ENCODE measurements at places on chromosomes 13 and 19. TPM values are rescaled to one million over a fixed set of nuclear protein-coding genes. Genes with fewer than 3 reads are reported as not detected.

- no peaks in the 10 kb centered on the region for H3K4me1 ChIP-seq
- no peak for DNase-seq
- peaks cover 34% of the 10 kb centered on the region for H3K27me3 ChIP-seq
- H3K4me3 ChIP-seq = no peak overlapping the region
- peaks cover 17% of the 10 kb centered on the region for H3K36me3 ChIP-seq
- no peak overlapping the region for H3K27ac ChIP-seq
Observed at GRCh38 chr19:50427318-50427925, 5.3 kb upstream of the MYBPC2 start.

- H3K4me1 ChIP-seq = no peaks in the 10 kb centered on the region
- no peak for DNase-seq
- H3K27me3 ChIP-seq = no peaks in the 10 kb centered on the region
- no peak overlapping the region for H3K27ac ChIP-seq
Observed at GRCh38 chr19:36215276-36216123, 594 bp downstream of the ZNF146 start.

CEACAM19 gene
- 67.8 TPM for total RNA-seq

DNA sequence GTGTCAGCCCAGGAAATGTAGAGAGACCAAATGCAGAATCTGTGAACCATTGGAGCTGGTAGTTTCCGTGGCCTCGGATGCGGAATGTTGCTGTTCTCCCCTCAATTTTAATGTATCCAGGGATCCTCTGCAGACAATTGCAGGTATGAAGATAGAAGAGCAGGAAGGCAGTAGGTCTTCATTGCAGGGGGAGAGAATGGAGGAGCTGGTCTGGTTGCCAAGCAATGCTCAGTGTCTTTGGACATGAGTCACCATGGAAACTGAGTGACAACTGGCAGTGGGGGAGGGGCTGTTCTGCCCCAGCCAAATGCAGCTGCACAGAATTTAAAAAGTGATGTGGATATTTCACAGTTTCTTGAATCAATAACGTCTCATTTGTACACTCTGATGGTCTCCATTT is 56.1 kb upstream of the ZNF835 start:
- no peaks in the 10 kb centered on the region for H3K36me3 ChIP-seq
- H3K4me3 ChIP-seq = no peak overlapping the region
- H3K27me3 ChIP-seq = no peaks in the 10 kb centered on the region

VAV1 gene
- total RNA-seq = 0.28 TPM

DNA sequence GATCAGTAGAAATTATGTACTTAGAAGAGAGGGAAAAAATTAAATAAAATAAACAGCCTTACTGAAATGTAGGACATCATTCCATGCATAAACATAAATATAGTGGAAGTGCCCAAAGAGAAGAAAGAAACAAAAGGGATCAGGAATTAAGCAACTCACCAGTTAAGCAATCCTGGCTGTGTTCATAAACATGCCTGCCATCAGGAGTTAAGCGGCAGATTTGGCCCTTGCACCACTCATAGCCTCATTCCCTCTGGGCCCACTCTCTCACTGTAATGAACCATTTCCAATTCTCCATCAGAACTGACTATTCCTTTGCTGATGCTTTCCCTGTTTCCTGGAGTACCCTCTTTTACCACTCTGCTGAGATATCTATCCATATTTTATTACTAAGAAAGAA is 281.4 kb downstream of the LHFPL6 start:
- no peak overlapping the region for H3K4me3 ChIP-seq
- peaks cover 34% of the 10 kb centered on the region for H3K27me3 ChIP-seq
- H3K36me3 ChIP-seq = no peaks in the 10 kb centered on the region
- H3K27ac ChIP-seq = no peak overlapping the region
- DNase-seq = no peak

TUBB4A gene
- 1.5 TPM for total RNA-seq

- H3K27ac ChIP-seq = peak overlapping the region; percentile 48
- peaks cover 58% of the 10 kb centered on the region for H3K36me3 ChIP-seq
- DNase-seq = no peak
- no peak overlapping the region for H3K4me3 ChIP-seq
- peaks cover 15% of the 10 kb centered on the region for H3K27me3 ChIP-seq
- H3K4me1 ChIP-seq = peaks cover 15% of the 10 kb centered on the region
Observed at GRCh38 chr19:10694706-10695307, 6.4 kb upstream of the QTRT1 start.

PRR22 gene
- 6.3 TPM for total RNA-seq

- no peaks in the 10 kb centered on the region for H3K4me1 ChIP-seq
- H3K36me3 ChIP-seq = no peaks in the 10 kb centered on the region
- H3K4me3 ChIP-seq = no peak overlapping the region
- no peak for DNase-seq
Observed at GRCh38 chr13:86464193-86464592, 665.0 kb upstream of the SLITRK6 start.

PHF11 gene
- 24.0 TPM for total RNA-seq

- no peak overlapping the region for H3K4me3 ChIP-seq
- no peak for DNase-seq
- H3K27me3 ChIP-seq = no peaks in the 10 kb centered on the region
- no peak overlapping the region for H3K27ac ChIP-seq
Observed at GRCh38 chr13:104799152-104799551, 1732.9 kb upstream of the SLC10A2 start.

C5AR2 gene
- total RNA-seq = not detected

- no peaks in the 10 kb centered on the region for H3K36me3 ChIP-seq
- no peak overlapping the region for H3K27ac ChIP-seq
- no peak for DNase-seq
- H3K27me3 ChIP-seq = no peaks in the 10 kb centered on the region
- H3K4me3 ChIP-seq = no peak overlapping the region
Observed at GRCh38 chr13:79384022-79384610, 21.9 kb downstream of the RBM26 start.

GRCh38 chr13:105035092-105035491 is 1500.4 kb downstream of the EFNB2 start:
- H3K4me3 ChIP-seq = no peak overlapping the region
- H3K4me1 ChIP-seq = no peaks in the 10 kb centered on the region
- DNase-seq = no peak
- no peaks in the 10 kb centered on the region for H3K27me3 ChIP-seq

ICAM5 gene
- total RNA-seq = 1.3 TPM

- no peak for DNase-seq
- peaks cover 33% of the 10 kb centered on the region for H3K4me1 ChIP-seq
- no peak overlapping the region for H3K4me3 ChIP-seq
- no peak overlapping the region for H3K27ac ChIP-seq
- no peaks in the 10 kb centered on the region for H3K27me3 ChIP-seq
Observed at GRCh38 chr19:46932346-46932745, 71.5 kb downstream of the ARHGAP35 start.

GRCh38 chr13:20446405-20446804 is 79.3 kb downstream of the CRYL1 start:
- H3K36me3 ChIP-seq = no peaks in the 10 kb centered on the region
- no peak overlapping the region for H3K27ac ChIP-seq
- no peak for DNase-seq
- no peak overlapping the region for H3K4me3 ChIP-seq
- H3K27me3 ChIP-seq = no peaks in the 10 kb centered on the region
- peaks cover 11% of the 10 kb centered on the region for H3K4me1 ChIP-seq

ATP4A gene
- total RNA-seq = not detected

PCSK4 gene
- 5.5 TPM for total RNA-seq

- no peak for DNase-seq
- H3K4me3 ChIP-seq = no peak overlapping the region
- H3K4me1 ChIP-seq = no peaks in the 10 kb centered on the region
- no peak overlapping the region for H3K27ac ChIP-seq
- H3K36me3 ChIP-seq = no peaks in the 10 kb centered on the region
Observed at GRCh38 chr13:103194871-103195270, 128.7 kb upstream of the SLC10A2 start.

DNA sequence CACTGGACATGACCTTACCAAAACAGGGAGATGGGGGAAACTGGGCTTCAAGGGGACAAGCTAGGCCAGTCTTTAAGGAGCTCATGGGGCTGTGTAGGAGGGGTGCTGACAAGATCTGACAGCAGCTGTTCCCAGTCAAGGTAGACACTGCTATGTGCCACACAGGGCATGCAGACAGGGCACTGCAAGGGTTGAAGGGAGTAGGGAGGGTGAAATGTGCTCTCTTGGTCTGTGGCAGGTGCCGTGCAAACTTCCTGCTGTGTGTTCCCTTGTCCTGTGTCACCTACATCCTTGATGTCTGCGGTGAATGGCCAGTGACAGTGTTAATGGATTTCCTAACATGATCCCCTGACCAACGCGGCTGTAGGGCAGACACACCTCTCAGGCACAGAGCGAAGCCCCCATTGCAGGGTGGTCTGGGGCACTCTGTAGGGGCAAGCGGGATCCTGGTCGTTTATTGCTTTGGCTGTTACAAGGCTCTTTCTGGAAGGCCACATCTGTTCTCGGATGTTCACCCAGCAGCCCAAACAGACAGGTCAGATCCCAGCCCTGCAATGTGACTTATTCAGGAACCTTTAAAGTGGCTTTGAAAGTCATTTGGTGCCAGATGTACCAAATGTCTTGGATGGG is 199.5 kb upstream of the ZNF536 start:
- H3K4me1 ChIP-seq = no peaks in the 10 kb centered on the region
- no peaks in the 10 kb centered on the region for H3K36me3 ChIP-seq
- H3K27me3 ChIP-seq = no peaks in the 10 kb centered on the region
- no peak for DNase-seq
- H3K27ac ChIP-seq = no peak overlapping the region
- no peak overlapping the region for H3K4me3 ChIP-seq

DNA sequence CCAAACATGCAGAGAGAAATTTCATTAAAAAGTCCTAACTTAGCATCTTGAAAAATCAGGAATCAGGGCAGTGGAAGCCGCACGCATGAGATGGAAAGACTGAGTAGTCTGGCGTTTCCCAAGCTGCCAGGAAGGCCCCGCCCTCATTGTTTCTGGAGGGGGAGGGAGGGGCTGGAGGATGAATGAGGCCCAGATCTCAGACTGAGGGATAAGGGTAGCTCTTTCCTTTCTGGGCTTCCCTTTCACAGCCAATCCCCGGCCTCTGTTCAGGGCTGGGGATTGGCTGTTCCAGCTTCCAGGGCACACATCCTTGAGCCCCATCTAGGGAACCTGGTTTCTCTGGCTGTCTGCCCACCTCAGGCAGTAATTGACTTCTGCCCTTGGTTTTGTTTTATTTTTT is 7.3 kb downstream of the C19orf53 start:
- H3K27me3 ChIP-seq = no peaks in the 10 kb centered on the region
- no peak overlapping the region for H3K27ac ChIP-seq
- H3K36me3 ChIP-seq = peaks cover 4% of the 10 kb centered on the region
- peak; percentile 53 for DNase-seq
- H3K4me1 ChIP-seq = peaks cover 8% of the 10 kb centered on the region

- H3K4me3 ChIP-seq = no peak overlapping the region
- peaks cover 16% of the 10 kb centered on the region for H3K4me1 ChIP-seq
- no peaks in the 10 kb centered on the region for H3K27me3 ChIP-seq
- no peak overlapping the region for H3K27ac ChIP-seq
Observed at GRCh38 chr19:49772850-49773432, 6.1 kb downstream of the AP2A1 start.

TSHZ3 gene
- total RNA-seq = not detected

HIF3A gene
- total RNA-seq = 0.68 TPM

CASP14 gene
- total RNA-seq = not detected

IGFLR1 gene
- total RNA-seq = 9.2 TPM

- H3K27ac ChIP-seq = no peak overlapping the region
- H3K36me3 ChIP-seq = no peaks in the 10 kb centered on the region
- no peaks in the 10 kb centered on the region for H3K4me1 ChIP-seq
- no peak for DNase-seq
Observed at GRCh38 chr13:51978796-51979556, 32.3 kb downstream of the ATP7B start.

DNA sequence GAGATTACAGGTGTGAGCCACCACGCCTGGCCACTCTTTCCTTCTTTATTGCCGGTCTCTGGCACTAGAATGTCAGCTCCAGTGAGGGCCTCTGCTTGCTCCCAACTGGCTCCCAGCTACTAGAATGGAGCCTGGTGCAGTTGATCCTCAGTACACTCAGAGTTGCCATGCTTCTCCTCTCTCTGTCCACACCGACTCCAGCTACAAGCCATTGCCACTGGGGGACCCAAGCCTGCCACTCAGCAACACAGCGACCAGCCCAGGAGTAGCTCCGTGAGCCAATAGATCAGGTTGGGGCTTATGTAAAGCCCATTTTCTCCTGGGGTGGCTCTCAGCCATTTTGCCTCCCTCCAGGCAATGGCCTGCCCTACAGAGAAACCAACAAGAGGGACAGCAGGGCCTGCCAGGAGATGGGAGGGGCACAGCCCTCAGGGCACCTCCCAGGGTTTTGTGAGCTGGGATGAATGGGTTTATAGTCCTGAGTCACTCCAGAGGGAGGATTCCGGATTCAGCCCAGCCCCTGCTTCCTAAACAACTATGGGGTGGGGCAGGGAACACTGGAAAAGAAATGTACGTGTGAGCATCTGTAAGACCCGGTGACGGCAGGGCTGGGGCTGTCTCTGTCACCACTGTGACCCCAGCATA is 36.5 kb downstream of the OPA3 start:
- no peak overlapping the region for H3K27ac ChIP-seq
- H3K4me1 ChIP-seq = no peaks in the 10 kb centered on the region
- no peaks in the 10 kb centered on the region for H3K27me3 ChIP-seq
- no peak overlapping the region for H3K4me3 ChIP-seq
- H3K36me3 ChIP-seq = peaks cover 5% of the 10 kb centered on the region
- DNase-seq = no peak

- no peaks in the 10 kb centered on the region for H3K27me3 ChIP-seq
- H3K27ac ChIP-seq = no peak overlapping the region
- no peaks in the 10 kb centered on the region for H3K4me1 ChIP-seq
Observed at GRCh38 chr13:107144432-107144831, 576.5 kb upstream of the ARGLU1 start.

- no peaks in the 10 kb centered on the region for H3K36me3 ChIP-seq
- H3K4me3 ChIP-seq = no peak overlapping the region
- no peak for DNase-seq
- peaks cover 53% of the 10 kb centered on the region for H3K4me1 ChIP-seq
Observed at GRCh38 chr19:44573627-44574026, 39.7 kb upstream of the IGSF23 start.

GRCh38 chr19:3056417-3057088 is 5.7 kb downstream of the TLE5 start:
- peaks cover 9% of the 10 kb centered on the region for H3K4me1 ChIP-seq
- H3K4me3 ChIP-seq = peak overlapping the region; percentile 37
- H3K27ac ChIP-seq = no peak overlapping the region
- no peaks in the 10 kb centered on the region for H3K27me3 ChIP-seq

DNA sequence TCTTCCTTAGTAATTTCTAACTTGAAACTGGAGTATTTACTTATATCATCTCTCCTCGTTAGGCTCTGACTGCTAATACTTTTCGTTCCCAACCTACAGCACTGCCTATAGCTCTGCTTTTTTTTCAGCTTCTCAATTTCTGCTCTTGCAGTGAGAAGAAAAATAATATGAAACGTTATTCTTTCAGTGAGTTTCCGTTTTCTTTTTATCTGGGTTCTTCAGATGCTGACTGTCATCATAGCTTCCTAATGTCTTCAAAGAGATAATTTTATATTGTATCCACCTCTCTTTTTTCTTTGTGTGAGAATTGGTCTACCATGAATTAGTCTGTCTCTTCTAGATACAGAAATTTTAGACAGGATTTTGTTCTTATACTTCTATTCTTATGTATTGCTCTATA is 454.9 kb downstream of the LMO7 start:
- no peaks in the 10 kb centered on the region for H3K27me3 ChIP-seq
- DNase-seq = no peak
- H3K36me3 ChIP-seq = no peaks in the 10 kb centered on the region
- H3K4me1 ChIP-seq = no peaks in the 10 kb centered on the region
- no peak overlapping the region for H3K4me3 ChIP-seq

GRCh38 chr19:8148410-8149260 is 757 bp downstream of the FBN3 start:
- H3K4me3 ChIP-seq = peak overlapping the region; percentile 56
- no peak overlapping the region for H3K27ac ChIP-seq
- peaks cover 39% of the 10 kb centered on the region for H3K27me3 ChIP-seq
- H3K4me1 ChIP-seq = peaks cover 19% of the 10 kb centered on the region

- no peak overlapping the region for H3K4me3 ChIP-seq
- DNase-seq = no peak
- peaks cover 29% of the 10 kb centered on the region for H3K36me3 ChIP-seq
- H3K27ac ChIP-seq = no peak overlapping the region
- no peaks in the 10 kb centered on the region for H3K27me3 ChIP-seq
- H3K4me1 ChIP-seq = no peaks in the 10 kb centered on the region
Observed at GRCh38 chr19:19006213-19006612, 27.1 kb downstream of the SUGP2 start.
